ENCODE measurements at places on chromosomes 3 and 15.
A peak's percentile ranks its signal among the peaks of the same experiment; 100 is the strongest.

DNA sequence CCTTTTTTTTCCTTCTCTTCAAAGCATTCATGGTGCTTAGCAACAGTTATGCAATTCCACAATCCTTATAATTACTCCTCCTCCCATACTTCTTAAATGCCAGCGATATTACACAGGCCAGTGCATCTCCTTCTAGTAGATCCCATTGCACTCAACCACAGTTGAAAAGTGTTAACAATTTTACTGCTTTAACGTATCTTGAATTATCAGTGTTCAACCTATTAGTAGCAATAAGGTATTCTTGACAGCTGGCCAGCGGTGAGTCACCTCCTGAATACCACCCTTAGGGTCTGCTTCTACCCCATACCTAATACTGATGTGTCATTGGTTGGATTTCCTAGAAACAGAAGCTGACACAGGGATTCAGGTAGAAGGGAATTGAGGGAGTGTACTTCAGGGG lies 24.0 kb upstream of the TEX9 start:
- DNase-seq: no peak

- peak; percentile 41 for DNase-seq
These were observed 84.5 kb downstream of the ASB7 start for GRCh38 chr15:100686725-100687473.

DNA sequence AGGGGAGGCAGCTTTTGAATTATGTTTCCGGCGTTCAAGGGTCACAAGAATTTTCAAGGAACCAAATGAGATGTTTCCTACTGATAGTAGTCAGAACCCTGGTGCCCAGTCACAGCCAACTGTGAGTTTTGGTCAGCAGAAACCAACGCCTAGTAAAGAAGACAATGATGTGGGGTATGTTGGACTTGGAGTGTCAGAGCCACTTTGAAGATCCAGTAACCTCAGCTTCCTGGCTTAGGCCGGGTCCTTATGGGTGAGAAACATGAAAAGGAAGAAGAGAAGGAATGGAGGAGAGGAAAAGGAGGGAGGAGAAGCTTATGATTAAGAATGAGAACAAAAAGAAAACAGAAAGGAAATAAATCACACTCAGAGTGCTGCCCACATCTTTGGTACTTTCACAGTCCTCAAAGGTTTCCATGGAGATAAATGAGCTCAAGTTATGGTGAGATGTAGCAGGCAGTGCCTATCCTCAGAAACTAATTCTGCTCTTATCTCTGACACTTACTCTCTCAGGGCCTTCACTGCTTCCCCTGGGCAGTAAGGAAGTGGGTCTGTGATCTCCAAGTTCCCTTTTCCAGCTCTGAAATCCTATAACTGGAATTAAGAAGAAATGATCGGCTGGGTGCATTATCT lies 2.0 kb upstream of the MCF2L2 start:
- DNase-seq: no peak

DNA sequence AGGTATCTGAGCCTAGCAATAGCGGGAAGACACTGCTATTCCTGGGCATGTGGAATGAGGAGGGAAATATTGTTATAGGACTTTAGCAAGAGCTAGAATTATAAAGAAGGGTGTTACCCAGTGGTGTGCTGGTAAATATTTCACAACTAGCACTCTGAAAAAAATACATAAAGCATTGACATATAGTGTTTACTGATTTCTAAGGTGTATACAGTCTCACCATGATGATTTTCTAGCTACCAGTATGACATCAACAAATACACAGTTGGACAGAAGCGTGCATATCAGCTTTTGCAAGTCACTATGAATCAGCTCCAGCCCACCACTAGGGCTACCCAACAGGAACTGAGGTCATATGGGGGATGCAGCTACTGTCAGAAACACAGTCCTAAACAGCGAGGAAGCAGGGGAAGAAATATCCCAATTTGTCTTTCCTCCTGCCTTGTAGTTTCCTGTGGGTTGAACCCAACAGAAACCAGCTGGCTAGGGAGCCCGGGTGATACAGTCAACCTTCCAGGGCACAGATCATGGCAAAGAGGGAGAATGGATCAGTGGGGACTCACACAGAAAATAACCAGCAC lies 39.6 kb downstream of the HGD start:
- no peak for DNase-seq

- peak; percentile 36 for DNase-seq
These were observed 88.5 kb upstream of the NANOGP8 start for GRCh38 chr15:35173444-35174118.

DNA sequence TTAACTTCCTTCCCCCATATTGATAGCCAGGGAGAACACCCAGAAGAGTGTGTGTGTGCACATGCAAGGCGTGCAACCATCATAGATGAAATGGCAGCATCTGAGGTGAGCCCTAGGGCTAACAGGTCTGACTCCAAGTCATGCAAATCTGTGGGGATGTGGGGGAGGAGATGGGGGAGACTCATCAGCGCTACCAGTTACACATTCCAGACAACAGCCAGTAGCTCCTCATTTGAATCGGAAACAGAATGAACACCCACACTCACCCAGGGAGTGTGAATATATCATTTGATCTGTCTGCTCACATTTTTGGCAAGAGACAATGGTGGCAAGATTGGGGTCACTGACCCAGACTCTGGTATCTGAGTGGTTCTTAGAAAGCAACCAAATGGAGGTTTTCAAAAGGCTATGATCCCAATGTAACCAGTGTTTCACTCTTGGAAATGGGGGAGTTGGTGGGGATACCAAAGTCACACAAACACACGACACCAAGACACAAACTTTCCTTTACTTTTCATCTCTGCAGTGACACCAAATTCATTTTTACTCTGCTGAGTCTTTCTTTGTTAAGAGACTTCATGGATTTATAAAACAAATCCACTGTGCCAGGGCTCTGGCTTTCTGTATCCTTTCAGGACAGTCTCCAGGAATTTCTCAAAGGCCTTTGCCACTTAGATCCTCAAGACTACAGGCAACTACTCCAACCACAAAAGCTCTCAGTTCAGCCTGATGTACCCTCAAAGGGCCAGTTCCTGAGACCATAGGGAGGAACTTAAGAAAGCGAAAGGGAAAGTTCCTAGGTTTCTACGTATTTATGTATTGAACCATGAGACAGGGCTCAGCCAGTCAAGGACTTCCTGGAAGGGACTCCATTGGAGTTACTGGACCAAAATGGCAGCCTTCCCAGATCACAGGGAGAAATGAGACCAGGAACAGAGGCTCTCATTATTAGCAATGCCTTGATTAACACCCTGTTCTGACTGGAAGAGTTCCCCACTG lies 2.2 kb downstream of the CDCP1 start:
- DNase-seq: no peak

DNA sequence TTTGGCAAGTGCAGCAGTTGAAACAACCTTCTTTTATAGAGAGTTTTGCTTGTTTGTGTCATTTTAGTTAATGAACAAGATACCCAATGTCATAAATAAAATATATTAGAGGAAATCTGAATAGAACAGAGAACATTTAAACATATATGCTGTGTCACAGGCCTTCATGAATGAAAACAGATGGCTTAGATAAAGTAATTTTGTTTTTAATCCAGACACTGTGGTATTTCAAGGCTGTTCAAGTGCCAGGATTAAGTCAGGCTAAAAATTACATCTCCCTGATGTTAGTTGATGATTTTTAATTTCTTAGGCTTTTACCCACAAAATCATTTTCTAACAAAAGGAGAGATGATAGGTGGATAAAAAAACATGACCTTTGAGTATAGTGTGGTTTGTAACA lies 4.9 kb upstream of the ACKR4 start:
- DNase-seq: peak; percentile 40

DNA sequence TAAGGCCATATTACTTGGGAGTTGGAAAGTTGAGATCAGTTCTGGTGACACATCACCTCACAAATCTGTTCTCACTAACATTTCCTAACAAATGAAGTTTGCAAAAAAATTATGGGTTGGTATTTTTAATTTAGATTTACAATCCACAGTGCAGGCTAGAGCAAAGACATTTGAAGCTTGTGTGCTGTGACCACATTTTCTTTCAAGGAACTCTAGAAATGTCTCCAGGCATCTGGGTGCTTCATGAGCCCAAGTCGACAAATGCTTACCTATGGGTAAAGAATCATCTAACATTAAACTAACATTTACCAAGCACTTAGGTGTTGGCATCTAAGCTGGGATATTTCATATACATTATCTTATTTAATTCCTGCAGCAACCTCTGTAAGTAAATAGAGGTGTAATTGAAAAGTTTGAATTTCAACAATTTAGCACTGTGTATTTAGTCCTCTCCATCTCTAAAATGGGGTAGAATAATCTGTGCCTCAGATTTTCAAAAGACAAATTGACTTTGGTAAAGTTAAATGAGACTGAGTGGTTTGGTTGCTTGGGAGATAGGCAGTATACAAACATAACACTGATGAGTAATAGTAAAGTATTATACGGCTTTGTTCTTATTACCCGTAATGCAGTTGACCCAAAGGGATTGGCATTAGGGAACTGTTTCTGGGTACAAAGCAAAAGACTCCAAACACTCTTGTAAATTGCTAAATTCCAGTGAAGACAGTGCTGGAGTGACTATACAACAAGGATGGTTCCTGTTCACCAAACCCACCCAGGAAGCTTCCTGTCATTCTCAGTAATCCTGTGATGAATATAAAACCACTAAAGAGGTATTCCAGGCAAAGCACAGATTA lies 162.5 kb downstream of the TPRG1 start:
- DNase-seq: no peak

- peak; percentile 61 for DNase-seq
These were observed 1.8 kb downstream of the RBMS3 start for GRCh38 chr3:29282427-29283230.

GRCh38 chr15:40157778-40158447 lies 3.0 kb upstream of the BUB1B start:
- DNase-seq: no peak

- DNase-seq: peak; percentile 26
These were observed 203.8 kb downstream of the UACA start for GRCh38 chr15:70559265-70560239.

DNA sequence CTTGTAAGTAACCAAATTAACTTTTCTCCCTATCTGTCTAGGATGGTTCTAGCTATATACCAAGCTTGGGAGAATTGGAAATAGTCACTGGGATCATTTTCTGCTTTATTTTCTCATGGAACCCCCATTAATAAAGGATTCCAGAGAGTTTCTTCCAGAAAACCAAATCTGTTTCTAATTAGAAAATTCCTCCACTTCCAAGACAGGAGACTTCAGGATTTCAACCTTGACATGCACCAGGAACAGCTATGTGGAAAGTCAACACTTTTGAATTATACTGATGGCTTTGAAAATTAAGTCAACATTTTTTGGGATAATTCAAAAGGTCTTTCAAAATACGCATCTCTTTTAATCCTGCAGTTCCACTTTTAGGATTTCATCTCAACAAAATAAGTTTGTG lies 138.3 kb downstream of the MEX3B start:
- no peak for DNase-seq

Measured in adipocyte (in vitro differentiated cells).